ENCODE measurements at places on chromosomes 7 and 10.

GRCh38 chr7:134882481-134882880, 103.0 kb downstream of the CALD1 start:
- no peak for DNase-seq

DNA sequence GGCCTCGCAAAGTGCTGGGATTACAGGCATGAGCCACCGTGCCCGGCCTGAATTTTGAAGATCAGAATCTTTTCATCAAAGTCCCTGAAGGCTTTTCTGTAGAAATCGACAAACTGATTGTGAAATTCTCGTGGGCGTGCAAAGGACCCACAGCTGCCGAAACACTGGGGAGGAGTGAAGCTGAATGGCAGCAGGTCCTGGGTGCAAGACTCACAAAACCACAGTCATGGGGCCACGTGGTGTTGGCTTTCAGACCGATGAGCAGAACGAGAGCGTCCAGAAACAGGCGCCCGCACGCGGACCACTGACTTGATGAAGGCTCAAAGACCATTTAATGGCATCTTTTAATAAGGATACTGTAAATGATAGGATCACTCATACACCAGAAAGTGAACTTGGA, 24.7 kb upstream of the PRKAR1B start:
- DNase-seq = no peak

- peak; percentile 73 for DNase-seq
Observed at GRCh38 chr10:67602268-67602950, 93.6 kb downstream of the CTNNA3 start.

GRCh38 chr7:44333911-44334733, 8.7 kb upstream of the CAMK2B start:
- DNase-seq = no peak

DNA sequence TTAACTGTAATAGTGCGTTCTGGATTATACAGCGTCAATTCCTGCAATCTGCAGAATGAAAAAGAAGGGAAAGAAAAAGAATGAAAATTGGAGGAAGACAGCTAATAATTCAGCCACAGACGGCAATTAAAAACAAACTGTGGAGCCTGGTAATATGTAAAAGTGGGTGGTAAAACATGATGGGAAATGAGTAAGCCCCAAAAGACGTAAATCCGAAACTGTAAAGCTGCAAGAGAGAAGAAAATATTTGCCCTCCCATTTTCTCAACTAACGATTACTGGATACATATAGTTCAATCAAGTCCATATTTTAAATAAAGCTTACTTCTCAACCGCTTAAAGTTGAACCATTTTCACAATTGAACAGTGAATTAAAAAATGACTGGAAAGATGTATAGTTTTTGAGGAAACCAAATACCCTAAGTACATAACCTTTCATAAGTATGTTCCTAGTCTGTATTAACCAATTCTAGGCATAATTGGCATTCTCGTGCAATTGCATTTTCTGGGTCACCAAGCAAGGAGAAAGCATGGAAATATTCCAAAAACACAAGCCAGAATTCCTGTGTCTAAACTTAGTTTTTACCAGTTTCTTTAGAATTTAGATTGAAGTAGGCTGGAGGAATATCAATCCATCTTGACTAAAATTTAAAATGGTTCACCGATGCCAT, 44.8 kb downstream of the MALSU1 start:
- no peak for DNase-seq

- no peak for DNase-seq
Observed at GRCh38 chr7:82413237-82413636, 30.3 kb downstream of the CACNA2D1 start.

GRCh38 chr7:134740376-134740775, 39.1 kb upstream of the CALD1 start:
- DNase-seq = peak; percentile 75

DNA sequence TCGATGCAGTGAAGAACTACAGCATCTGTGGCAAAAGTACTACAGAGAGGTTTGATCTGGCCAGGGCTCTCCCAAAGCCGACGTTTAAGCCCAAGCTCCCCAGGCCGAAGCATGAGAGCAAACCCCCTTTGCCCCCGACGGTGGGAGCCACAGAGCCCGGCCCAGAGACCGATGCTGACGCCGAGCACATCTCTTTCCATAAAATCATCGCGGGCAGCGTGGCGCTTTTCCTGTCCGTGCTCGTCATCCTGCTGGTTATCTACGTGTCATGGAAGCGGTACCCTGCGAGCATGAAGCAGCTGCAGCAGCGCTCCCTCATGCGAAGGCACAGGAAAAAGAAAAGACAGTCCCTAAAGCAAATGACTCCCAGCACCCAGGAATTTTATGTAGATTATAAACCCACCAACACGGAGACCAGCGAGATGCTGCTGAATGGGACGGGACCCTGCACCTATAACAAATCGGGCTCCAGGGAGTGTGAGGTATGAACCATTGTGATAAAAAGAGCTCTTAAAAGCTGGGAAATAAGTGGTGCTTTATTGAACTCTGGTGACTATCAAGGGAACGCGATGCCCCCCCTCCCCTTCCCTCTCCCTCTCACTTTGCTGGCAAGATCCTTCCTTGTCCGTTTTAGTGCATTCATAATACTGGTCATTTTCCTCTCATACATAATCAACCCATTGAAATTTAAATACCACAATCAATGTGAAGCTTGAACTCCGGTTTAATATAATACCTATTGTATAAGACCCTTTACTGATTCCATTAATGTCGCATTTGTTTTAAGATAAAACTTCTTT, 2.3 kb downstream of the LRRTM3 start:
- no peak for DNase-seq
